ENCODE measurements at places on chromosomes 16 and 17. TPM values are rescaled to one million over a fixed set of nuclear protein-coding genes. Genes with fewer than 3 reads are reported as not detected.

KCNH6 gene
- total RNA-seq, result not detected

CHST5 gene
- not detected for total RNA-seq

KCNJ12 gene
- under 0.01 TPM for total RNA-seq

AIPL1 gene
- total RNA-seq, result under 0.01 TPM
